ENCODE measurements at places on chromosomes 1 and 21.
A peak's percentile ranks its signal among the peaks of the same experiment; 100 is the strongest.

DNA sequence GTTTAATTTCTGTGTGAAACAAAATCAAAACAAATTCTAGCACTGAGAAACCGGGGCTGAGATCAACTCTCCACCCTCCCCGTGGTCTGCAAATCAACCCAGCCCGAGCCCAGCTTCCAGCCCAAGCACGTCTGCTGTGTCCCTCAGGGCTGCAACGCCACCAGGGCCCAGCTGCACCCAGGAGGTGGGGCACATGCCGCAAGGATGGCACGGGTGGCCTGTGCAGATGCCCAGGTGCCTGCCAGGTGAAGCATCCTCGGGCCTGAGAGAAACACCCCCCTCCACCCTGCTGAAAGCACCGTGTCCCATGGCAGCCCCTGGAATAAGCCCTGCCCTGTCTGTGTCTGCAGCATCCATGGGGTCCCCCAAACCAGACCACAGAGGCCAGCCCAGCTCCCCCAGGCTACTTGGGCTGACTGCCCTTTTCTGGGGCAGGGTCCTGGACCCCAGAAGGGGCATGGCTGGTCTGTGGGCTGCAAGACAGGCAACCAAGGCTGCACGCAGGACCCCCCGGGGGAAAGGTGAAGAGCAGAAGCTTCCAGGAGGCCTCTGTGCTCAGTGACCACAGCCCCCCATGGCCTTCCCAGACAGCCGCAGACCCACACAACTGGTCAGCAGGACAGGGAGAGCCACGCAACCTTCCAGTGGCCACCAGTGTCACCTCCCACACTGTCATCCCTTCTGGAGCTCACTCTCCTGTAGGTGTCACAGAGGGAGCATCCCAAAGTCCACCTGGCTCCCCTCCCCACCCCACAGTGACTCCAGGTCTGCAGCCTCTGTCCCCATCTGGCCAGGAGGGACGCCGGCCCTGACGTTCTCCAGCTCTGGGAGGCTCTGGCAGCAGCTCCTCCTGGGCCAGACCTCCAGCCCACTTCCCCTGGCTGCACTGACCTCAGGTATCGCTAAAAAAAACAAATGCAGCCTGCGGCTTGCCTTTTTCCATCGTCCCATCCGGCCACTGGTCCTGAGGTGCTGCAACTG lies 7.7 kb downstream of the WNT9A start:
- no peak for DNase-seq

DNA sequence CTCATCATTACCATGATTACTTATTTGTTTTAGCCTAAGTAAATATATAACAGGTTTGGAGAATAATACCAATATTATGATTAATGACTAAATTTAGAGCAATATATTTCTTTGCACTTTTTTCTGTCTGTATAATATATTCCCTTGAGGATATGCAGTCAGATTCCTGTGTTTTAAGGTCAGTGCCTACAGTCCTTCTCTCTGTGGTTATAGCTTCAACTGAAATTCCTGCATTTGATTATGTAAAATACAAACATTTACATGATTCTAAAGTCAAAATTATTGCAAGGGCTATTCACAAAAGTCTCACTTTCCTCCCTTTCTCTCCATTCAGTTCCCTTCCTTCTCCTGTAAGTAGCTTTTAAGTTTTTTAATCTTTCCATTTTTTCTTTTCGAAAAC lies 142.9 kb upstream of the COL6A1 start:
- DNase-seq: no peak

- no peak for DNase-seq
These were observed 327.8 kb upstream of the FMN2 start for GRCh38 chr1:239763850-239764249.

DNA sequence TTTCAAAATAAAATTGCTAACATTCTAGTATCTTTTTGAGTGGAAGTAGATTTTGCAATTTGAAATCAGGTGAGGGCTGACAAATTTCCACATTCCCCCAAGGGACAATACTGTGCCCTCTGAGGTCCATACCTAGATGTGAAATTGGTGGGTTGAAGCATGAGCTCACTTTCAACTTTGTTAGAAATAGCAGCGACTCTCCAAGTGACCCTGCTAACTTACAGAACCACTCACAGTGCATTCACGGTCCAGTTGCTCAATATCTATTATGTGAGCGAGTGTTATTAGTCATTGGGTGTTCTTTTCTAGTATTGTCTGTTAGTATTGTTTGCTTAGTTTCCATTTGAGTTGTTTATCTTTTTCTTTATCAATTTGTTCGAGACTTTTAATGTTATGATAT lies 53.6 kb upstream of the ASB17 start:
- no peak for DNase-seq

GRCh38 chr21:26587736-26588201 lies 14.7 kb upstream of the CYYR1 start:
- DNase-seq: peak; percentile 64
